Activated CD4-positive, alpha-beta memory T cell treated with anti-CD3 and anti-CD28 coated beads for 36 hours (primary cell): ENCODE measurements at places on chromosomes 5 and 9. TPM values are rescaled to one million over a fixed set of nuclear protein-coding genes. Genes with fewer than 3 reads are reported as not detected.
A peak's percentile ranks its signal among the peaks of the same experiment; 100 is the strongest.

The ZNF883 gene
- total RNA-seq: 0.29 TPM

The PCDHGB5 gene
- total RNA-seq: 0.12 TPM

The CREBRF gene
- 15.3 TPM for total RNA-seq

The LRRC19 gene
- total RNA-seq: not detected

The SARDH gene
- 6.5 TPM for total RNA-seq

The STKLD1 gene
- 0.90 TPM for total RNA-seq

The F12 gene
- 5.9 TPM for total RNA-seq

The AIF1L gene
- total RNA-seq: 1.4 TPM

The FREM1 gene
- not detected for total RNA-seq

The PLEKHG4B gene
- not detected for total RNA-seq

The WWC1 gene
- total RNA-seq: 0.82 TPM

GRCh38 chr9:19720377-19720776 lies 68.5 kb downstream of the SLC24A2 start:
- no peak for DNase-seq

GRCh38 chr5:83446253-83446947 lies 25.1 kb upstream of the VCAN start:
- no peak for DNase-seq

- DNase-seq: no peak
Observed at GRCh38 chr5:53928641-53929040, 368.2 kb downstream of the NDUFS4 start.

DNA sequence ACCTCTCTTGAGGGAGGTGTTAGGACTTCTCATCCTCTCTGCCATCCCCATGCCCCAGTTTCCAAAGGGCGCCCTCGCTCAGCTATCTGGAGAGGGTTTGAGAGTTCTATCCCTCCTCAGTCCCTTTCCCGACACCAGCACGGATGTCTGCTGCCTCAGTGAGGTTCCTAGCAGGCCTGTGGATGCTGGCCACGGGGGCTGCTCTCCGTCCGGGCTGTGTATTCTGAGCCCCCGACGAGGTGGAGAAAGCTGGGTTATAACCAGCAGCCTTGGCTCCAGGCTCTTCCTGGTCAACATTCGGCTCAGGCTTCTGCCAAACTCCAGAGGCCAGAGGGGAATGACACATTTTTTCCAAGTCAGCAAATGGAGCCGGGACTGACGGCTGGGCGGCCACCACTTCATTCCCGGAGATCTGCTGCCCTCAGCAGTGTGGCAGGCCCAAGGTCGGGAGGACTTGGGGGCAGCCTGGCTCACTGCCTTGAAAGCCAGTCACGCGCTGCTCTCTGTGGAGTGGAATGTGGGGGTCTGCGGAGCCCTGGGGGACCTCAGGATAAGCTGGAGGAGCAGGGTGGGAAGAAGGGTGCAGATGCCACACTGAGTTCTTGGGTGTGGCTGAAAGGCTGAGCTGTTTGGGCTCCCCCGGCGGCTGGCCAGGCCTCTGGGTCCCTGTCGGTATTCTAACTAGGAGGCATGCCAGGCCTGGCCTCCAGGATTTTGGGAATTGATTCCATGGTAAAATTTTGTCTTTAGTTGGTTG lies 27.4 kb downstream of the PTPA start:
- DNase-seq: no peak

DNA sequence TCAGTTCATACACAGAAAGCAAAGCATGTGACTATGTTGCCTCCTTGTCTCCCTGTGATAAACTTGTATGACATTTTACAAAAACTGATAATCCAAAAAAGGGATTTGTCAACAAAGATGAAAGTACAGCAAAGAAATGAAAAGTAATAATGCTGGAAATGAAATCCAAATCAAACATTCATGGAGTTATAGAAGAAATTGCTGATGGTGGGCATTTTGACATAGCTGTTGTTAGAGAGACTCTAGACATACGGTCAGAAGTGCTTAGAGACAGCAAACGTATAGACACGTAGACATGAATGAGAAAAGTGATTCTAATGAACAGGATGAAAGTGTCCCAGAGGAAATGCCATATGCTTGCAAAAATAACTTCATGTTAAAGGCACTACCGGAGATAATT lies 186.9 kb upstream of the RGMB start:
- DNase-seq: no peak

DNA sequence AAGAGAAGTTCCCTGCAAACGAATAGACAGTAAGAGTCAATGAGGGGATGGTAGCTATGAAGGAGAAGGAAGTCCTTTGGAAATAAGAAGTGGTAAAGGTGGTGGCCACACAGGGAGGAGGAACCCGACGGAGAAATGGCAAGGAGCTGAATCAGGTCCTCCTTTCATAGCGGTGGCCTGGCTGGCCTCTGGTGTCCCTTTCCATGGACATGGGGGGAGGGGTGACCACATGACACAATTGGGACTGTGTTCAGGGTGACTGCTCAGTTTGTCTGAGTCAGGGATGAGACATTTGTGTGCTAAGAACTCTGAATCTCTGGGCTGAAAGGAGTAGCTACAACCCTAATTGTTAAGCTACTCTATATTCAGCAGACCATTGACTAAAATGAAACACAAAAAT lies 28.7 kb upstream of the TIMD4 start:
- no peak for DNase-seq

DNA sequence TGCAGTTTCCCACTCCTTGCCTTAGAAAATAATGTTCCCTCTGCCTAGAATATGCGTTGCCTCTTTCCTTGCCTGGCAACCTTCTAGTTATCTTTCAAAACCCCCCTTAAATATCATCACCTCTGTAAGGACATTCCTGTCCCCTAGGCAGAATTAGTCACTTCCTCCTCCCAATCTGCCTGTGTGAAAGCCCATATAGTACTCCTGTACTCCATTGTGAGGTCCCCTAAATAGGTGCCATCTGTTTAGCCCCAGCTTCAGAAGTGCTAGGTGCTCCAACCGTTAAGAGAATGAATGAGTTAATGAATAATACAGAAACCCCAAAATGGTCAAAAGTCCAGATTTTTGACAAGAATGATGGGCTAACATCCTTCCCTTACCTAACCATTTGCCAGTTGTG lies 181.4 kb downstream of the GDNF start:
- DNase-seq: no peak

DNA sequence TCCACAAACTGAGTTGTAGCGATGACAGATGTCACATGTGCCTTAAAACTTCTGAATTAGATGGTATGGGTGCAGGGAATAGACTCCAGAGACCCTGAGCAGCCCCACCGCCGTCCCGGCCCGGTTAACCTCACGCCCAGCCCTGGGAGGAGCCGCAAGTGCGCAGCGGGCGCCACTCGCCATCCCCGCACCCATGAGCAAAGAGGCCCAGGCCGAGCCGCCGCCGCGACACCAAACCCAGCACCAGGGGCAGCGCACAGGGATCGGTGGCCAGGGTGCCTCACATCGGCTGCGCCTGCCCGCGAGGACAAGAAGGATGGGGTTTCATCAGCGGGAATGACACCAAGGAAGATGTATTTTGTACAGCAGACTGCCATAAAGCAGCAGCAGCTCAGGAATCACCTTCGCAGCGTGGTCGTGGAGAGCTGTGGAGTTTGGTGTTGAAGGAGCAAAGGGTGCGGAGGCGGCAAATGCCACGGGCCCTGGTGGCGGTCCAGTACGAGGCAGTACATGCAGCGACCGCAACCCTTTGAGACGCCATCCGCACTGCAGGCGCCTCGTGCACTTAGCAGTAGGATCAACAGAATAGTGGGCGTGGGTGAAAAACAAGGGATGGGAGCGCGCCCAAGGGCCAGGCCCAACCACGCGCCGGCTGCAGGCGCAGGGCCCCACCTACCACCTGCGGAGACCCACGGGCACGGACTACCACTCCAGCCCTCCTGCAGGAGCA lies 89.7 kb downstream of the ZNF366 start:
- DNase-seq: no peak

- DNase-seq: no peak
Observed at GRCh38 chr5:320524-321229, 837 bp upstream of the AHRR start.

- DNase-seq: no peak
Observed at GRCh38 chr5:60492958-60493357, 207.0 kb downstream of the DEPDC1B start.

GRCh38 chr9:118522093-118523028 lies 818.2 kb downstream of the TLR4 start:
- DNase-seq: peak; percentile 19

- no peak for DNase-seq
Observed at GRCh38 chr9:130981002-130981755, 27.8 kb upstream of the LAMC3 start.

- no peak for DNase-seq
Observed at GRCh38 chr9:78064075-78064474, 32.5 kb upstream of the GNAQ start.

GRCh38 chr5:123855609-123856008 lies 343.6 kb downstream of the CSNK1G3 start:
- DNase-seq: no peak

GRCh38 chr5:54073131-54073530 lies 237.2 kb downstream of the ARL15 start:
- DNase-seq: no peak

DNA sequence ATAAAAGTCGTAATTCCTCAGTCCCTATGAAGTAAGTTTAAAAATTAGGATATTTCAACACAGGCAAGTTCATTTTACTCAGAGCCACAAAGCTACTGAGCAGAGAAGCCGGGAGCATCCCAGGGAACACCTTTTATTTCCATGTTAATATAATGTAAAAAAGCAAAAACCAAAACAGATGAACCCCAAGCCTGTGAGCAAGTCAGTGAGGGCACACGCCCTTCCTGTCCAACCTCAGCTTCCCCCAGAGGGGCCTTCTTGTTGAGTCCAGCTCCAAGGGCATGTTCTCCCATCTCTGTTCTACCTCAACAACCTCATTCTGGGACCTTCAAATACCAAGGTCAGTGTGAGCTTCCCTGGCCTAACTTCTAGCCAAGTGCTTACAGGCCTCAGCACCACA lies 24.8 kb downstream of the NSUN2 start:
- DNase-seq: no peak

GRCh38 chr9:126752881-126753670 lies 51.8 kb upstream of the ZBTB43 start:
- no peak for DNase-seq

DNA sequence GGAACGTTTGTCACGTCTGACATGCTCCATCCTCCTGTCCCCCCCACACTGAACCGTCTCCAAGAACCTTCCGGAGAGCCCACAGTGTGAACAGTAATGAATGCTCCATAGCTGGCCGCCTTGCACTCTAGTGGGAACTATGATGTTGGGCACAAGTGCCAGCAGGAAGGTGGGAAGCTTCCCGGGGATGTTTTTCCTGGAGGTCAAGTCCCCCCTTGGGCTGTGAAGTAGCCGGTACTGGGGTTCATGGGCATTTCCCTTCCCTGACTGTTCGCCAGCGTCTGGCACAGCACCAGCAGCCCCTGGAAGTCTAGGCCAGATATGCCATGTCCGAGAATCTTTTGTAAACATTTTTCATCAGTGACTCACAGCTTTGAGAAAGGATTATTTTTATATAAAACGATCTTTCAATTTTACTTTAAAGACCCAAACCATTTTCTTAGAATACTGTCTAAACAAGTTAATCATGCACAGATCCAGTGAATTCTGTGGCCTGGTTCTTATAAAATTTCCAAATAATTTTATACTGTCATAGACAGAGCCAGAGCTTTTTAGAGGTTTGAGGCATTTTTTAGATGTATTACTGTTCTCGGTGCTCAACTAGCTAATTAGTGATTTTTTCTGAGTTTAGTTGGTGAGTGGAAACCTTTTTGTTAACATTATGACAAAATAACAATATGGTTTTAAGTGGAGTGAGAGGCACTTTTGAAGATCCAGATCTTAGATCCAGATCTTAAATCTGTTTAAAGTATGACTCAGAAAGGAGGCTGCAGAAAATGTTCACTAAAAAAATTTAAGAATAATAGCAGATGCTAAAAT lies 11.6 kb downstream of the ABL1 start:
- no peak for DNase-seq

GRCh38 chr5:171386006-171386671 lies 1.5 kb upstream of the NPM1 start:
- DNase-seq: no peak

GRCh38 chr5:119316086-119316485 lies 39.7 kb upstream of the TNFAIP8 start:
- peak; percentile 75 for DNase-seq

DNA sequence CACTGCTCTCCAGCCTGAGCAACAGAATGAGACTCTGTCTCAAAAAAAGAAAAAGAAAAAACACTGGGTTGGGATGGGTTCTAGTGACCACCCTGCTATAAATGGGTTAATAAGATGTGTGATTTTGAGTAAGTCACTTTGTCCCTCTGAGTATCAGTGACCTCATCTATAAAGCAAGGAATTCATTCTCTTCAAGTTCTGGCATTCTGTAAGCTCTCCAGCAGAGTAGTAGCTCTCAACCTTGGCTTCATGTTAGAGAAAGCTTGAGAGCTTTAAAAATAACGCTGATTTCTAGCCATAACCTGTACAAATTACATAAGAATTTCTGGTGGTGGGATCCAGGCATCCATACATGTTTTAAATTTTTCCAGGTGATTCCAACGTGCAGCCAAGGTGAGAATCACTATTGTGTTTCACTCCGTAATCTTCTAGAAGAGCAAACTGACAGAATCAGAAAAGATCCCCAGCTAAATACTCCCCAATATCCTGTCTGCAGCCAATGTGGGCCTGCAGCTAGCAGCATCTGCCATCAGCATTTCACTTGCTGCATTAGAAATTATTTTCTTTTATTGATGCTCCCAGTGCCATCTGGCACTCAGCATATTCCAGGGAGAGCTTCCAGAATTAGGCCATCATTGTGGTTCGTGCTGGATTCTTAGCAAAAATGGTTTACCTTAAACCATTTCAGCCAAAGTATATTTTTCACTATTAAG lies 109.4 kb downstream of the FEM1C start:
- DNase-seq: no peak

DNA sequence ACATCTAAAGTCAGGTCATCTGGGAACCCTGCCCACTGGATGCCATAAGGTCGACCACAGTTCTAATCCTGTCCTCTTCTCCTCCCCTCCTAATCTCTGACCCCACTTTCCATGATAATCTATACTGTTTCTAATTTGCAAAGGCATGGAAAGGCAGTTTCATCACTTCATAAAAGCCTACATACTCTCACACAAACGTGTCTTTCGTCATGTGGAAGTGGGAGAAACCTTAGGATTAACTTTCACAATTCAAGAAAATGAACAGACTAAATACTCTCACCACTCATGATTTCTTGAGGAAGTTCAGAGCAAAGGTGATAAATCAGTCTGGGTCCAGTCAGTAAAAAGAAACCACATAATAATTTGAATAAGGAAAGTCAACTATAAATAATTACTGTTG lies 5.5 kb downstream of the FANCC start:
- no peak for DNase-seq

GRCh38 chr9:68949271-68950000 lies 64.5 kb downstream of the PRKACG start:
- DNase-seq: peak; percentile 39

DNA sequence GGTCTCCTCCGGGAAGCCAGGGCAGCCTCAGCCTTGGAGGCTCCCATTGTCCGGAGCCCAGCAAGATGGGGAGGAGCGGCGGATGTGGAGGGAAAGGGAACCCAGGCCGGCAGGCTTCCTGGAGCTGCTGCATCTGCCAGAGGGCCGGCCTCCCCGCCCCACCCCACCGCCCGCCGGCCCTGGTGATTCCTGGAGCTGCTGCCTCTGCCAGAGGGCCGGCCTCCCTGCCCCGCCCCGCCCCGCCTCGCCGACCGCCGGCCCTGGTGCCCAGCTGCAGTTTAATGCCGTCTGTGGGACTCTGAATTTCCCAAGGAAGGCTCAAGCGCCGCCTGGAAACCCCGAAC lies 31.6 kb downstream of the EXD3 start:
- DNase-seq: no peak
